ENCODE measurements at places on chromosomes 12 and 14.

GRCh38 chr12:120079411-120080400, 36.8 kb downstream of the RAB35 start:
- no peak for DNase-seq

DNA sequence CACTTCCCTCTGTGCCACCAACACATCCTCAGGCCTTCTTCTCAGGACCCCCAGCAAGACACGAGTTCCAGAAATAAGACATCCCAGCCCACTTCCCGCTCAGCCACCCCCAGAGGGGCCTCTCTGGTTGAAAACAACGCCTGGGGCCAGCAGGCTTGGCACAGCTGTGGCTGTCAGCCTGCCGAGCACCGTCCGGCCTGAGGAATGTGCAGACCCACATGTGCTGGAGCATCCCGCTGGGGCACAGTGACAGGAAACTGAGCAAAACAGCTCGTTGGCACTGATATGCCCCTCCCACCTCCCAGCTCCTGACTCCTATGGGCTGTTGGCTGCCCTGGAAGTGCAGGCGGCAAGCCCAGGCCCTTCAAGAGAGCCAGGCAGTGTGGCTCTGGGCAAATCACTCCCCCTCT, 1.4 kb downstream of the SYNE3 start:
- DNase-seq: no peak

- peak; percentile 31 for DNase-seq
These were observed 718 bp downstream of the CCDC92 start for GRCh38 chr12:123971770-123972456.

- no peak for DNase-seq
These were observed 19.3 kb upstream of the CCER1 start for GRCh38 chr12:90974286-90974685.

DNA sequence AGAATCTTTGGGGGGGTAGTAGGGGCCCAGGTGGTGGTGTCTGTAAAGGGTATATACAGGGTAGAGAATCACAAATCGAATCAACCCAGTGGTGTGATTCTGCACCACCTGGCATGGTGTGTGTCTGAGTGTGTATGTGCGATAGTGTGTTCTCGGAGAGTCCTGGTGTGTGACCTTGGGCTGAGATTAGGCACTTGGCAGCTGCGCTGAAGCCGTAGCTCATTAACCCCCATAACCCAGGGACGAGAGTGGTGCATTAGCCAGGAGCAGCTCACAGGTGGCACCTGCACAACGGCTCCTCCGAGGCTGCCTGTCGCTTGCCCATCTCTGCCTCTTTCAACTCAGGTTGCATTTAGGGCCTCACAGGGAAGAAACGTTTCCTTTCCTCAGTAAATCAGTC, 15.6 kb upstream of the TESC start:
- no peak for DNase-seq

DNA sequence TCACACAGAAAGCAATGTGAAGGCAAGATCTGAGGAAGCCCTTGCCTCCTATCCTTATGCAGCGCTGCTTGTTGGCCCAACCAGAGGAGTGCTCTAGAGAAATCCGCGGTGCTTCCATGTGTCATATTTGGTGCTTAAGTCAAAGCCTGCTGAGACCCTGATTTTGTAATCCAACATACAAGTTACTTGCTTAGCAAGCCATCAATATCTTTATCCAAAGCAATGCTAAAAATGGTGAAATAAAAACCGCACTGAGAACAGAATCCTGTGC, 250.0 kb downstream of the MED13L start:
- no peak for DNase-seq

DNA sequence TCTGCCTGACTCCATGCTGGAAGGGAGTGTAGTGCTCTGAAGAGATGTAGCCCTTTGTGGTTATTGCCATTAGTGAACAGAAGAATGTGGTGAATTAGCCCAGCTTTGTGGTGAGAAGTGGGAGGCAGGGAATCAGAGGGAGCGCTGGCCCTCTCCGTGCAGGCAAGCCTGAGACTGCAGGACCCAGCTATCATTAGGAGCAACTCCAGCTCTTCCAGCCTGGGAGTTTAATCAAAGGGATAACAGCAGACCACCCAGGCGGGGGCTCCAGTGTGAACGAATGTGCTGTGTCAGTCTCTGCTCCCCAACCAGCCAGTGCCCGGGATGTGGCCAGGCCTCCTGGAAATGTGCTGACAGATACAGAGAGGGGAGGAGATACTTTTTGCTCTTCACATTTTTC, 142.7 kb downstream of the TTLL5 start:
- DNase-seq: no peak

- DNase-seq: no peak
These were observed 49.1 kb downstream of the CCER1 start for GRCh38 chr12:90905691-90906370.

DNA sequence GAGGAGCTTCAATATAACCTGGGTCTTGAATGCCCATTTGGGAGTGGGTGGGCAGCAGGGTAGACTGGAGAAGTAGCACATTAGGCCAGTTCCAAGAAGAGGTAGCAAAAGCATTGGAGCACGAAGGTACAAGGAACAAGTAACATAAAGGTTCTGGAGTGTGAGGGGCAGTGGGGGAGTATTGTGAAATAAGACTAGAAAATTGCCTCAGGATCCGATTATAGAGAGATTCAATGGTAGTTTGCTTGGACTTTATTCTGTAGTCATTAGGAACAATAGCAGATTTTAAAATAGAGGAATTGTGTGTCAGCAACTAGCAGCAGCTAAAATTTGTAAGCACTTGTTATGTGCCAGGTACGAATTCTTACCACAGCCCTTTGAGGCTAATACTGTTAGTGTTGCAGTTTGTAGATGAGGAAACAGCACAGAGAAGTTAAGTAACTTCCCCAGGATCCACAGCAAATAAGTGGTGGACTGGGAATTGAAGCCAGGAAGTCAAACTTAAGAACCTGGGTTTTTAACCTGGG, 61.8 kb downstream of the PPFIBP1 start:
- no peak for DNase-seq

DNA sequence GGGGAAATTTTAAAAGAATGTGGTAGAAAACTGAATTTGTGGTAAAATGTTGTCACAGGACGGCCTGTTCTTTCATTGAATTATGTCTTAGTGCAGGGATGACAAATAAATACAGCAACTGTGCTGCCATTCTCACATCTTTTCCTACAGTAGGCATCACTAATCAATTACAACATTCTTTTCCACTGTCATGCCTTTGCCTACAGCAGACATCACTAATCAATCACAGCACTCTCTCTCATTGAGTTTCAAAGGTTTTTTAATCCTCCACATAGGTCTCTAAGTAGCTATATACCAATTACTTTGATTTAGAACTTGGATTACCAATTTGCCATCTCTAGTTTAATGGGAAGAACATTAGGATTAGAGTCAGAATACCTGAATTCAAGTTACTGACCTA, 30.1 kb downstream of the NTF3 start:
- DNase-seq: no peak

- DNase-seq: no peak
These were observed 158.2 kb upstream of the C14orf180 start for GRCh38 chr14:104421401-104421821.

- no peak for DNase-seq
These were observed 3.5 kb upstream of the RNASE4 start for GRCh38 chr14:20680843-20681347.

GRCh38 chr12:119288576-119288975, 46.0 kb upstream of the CCDC60 start:
- DNase-seq: peak; percentile 6

GRCh38 chr14:64953310-64953654, 10.7 kb upstream of the GPX2 start:
- DNase-seq: no peak

GRCh38 chr14:66249544-66249943, 236.6 kb upstream of the CCDC196 start:
- no peak for DNase-seq

GRCh38 chr14:69848903-69849391, 30.3 kb upstream of the SMOC1 start:
- DNase-seq: no peak

DNA sequence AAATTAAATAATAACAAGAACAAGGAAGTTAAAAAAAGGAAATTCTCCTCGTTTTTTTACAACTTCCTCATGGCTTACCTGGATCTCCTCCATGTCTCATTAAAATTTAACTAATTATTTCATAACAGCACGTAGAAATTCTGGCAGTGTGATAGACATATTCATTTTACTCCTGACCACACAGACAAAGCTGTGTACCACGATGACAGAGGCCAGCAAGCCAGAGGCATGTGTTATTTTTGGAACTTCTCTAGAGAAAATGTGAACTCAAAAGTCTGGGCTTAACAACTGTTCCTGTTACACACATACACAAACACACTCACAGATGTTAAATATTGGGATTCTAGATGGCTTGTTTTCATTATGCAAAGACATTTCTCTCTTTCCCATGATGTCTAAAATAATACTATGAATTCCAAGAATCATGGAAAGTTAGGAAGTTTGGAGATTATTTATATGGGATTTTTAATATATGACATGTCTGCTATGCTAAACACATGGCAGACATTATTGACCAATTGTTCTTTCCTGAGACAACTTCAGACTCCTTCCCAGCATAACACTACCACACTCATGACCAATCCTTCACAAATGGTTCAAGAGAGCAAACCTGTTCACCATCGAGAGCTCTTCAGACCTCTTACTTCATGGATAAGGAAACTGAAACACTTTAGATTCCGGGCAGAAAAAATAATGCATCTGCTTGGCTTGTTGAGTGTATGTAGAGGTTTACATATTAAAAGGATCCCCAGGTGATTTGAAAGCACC, 158.7 kb downstream of the DACT1 start:
- DNase-seq: no peak

- DNase-seq: peak; percentile 3
These were observed 14.1 kb downstream of the DRAM1 start for GRCh38 chr12:101891462-101891971.

DNA sequence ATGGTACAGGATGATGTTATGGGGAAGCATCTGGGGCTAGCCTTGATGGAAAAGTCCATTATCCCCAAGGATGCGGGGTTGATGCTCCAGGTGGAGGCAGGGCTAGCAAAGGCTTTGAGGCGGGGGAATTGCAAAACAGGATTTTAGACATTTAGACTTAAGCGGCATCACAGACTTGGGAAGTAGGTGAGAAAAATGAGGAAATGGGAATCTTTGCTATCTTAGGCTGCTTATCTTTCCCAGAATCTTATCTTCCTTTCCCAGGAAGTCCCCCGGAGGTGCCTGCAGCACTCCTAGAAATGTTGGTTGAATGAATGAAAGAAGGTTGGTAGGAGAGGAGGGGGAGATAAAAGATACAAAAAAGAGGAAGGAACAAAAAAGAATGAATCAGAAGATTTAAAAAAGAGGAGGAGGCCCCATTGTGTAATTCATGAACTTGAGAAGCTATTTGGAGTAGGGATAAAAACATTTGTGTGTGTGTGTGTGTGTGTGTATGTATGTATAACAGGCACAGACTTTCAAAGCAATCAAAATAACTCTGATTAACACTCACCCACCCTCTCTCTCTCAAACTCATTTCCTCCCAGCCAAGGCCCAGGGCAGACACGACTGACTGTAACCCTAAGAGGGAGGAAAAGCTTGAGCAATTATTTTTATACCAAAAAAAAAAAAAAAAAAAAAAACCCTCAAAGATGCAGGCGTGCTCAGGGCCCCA, 62.5 kb upstream of the TBX3 start:
- no peak for DNase-seq

DNA sequence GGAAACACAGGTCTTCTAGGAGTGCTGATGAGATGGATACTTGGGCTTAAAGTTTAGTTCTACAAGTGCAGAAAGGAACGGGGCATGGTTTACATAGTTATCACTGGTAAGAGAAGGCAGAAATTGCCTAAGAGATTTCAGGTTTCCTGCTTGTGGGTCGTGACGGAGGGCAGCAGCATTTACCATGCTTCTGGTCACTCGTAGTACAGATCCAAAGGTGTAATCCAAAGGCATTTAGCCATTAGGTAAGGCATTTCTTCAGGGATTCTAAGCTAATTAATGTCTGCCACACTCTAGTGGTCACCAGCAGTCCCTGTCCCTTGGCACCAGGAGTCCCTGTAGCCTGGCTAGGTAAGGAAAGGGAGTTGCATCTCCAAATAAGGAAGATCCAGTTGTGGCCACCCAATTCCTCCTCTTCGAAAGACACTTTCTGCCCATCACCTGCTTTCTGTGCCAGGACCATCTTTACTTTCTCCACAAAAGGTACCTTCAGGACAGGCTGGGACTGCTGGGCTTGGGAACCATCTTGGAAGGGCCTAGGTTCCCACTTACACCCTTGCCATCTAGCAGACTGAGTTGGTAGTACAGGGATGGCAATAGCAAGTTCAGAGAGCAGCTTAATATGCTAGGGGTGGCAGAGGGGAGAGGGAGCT, 1.5 kb downstream of the GSTZ1 start:
- DNase-seq: no peak

GRCh38 chr12:121005346-121005815, 10.9 kb downstream of the C12orf43 start:
- DNase-seq: peak; percentile 47

GRCh38 chr14:50967103-50967502, 22.8 kb upstream of the PYGL start:
- no peak for DNase-seq

- no peak for DNase-seq
These were observed 211.2 kb upstream of the AVPR1A start for GRCh38 chr12:63362166-63362565.

- no peak for DNase-seq
These were observed 39.2 kb upstream of the MEG3 start for GRCh38 chr14:100786576-100787219.

- DNase-seq: peak; percentile 73
These were observed 74.6 kb downstream of the GLRX5 start for GRCh38 chr14:95609398-95609990.

GRCh38 chr12:41439801-41440200, 251.7 kb downstream of the PDZRN4 start:
- DNase-seq: no peak

DNA sequence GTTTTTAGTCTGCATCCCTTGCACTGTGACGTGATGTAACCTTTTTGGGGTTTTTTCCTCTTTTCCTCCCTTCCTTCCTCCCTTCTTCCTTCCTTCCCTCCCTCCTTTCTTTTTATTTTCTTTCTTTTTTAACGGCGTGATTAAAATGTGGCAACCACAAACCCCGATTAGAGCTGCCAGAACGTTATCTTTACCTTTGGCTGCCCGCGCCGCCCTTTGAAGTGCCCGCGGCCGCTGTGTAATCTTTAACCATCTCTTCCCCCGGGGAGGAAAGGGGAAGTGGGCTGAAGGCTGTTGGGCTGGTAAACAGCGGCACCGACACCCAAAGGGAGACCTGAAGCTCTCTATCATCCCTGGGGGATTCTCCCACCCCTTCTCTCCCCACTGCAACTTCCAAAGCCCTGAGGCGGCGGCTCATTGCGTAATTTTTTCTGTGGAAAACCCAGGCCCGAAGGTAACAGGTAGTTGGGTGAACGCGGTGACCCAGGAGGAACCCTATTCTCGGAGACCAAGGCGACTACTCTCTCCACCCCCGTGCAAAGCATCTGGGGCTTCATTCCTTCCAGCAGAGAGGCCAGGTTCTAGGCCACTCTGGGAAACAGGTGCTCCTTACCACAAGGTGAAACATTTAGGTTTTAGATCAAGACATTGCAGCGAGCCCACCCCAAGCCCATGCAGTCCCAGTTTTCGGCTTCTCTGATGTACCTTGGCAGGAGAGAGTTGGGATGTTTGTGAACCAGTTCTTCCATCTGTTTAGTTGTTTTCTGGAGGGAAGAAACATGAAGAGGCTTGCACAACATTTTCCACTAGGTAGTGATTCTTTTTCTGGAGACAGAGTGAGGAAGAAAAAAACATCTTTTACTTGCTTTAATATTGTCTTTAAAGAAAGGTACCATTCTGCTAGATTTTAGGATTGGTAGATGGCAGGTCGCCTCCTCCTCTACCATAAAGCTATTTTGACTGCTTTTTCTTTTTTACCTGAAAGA, 1.5 kb downstream of the LGR5 start:
- peak; percentile 18 for DNase-seq

GRCh38 chr12:57027011-57027804, 10.9 kb upstream of the TAC3 start:
- DNase-seq: no peak
